ENCODE measurements at places on chromosomes 1 and 21.

GRCh38 chr1:154129391-154129970 is 25.4 kb downstream of the NUP210L start:
- DNase-seq, result no peak

GRCh38 chr1:48948562-48948961 is 171.9 kb upstream of the BEND5 start:
- DNase-seq, result no peak

- DNase-seq, result peak; percentile 59
These were observed 66.0 kb upstream of the BACH1 start for GRCh38 chr21:29232530-29233255.

GRCh38 chr1:65150583-65151263 is 2.7 kb downstream of the AK4 start:
- DNase-seq, result no peak

DNA sequence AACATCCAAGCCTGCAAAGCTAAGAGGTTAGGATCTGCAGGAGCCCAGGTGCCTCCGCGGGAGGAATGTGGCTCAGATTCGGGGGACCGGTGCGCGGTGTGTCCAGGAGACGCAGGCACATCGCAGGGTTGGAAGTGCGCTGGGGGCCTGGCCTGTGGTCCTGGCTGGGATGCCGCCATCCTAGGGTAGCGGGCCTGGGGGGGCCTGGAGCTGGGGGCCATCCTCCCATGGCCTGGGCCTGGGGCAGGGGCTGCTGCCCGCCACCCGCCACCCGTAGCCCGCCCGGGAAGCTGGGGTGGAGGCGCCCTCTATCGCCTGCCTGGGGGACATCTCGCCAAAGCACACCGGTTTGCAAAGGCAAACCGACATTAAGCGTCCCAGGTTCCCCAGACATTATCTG is 170.6 kb upstream of the ARHGEF16 start:
- DNase-seq, result no peak

- DNase-seq, result no peak
These were observed 36.8 kb downstream of the UBE2U start for GRCh38 chr1:64240206-64240605.

DNA sequence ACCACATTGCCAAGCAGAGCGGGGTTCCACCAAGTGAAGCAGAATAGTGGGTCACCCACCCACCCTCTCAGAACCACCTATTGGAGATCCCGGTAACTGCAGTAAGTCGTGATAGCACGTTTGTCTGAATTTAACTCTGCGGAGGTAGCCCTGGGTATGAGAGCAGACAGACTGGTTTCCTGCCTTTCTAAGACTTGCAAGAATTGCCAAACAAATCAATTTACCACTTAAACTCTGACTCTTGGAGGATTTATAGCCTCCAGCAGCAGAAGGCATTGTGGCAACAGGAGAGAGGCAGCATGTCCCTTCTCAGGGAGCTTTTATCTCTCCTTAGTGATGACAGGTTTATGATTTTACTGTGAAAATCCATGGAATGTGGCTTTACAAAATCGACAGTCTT is 287.9 kb upstream of the FMN2 start:
- DNase-seq, result no peak

DNA sequence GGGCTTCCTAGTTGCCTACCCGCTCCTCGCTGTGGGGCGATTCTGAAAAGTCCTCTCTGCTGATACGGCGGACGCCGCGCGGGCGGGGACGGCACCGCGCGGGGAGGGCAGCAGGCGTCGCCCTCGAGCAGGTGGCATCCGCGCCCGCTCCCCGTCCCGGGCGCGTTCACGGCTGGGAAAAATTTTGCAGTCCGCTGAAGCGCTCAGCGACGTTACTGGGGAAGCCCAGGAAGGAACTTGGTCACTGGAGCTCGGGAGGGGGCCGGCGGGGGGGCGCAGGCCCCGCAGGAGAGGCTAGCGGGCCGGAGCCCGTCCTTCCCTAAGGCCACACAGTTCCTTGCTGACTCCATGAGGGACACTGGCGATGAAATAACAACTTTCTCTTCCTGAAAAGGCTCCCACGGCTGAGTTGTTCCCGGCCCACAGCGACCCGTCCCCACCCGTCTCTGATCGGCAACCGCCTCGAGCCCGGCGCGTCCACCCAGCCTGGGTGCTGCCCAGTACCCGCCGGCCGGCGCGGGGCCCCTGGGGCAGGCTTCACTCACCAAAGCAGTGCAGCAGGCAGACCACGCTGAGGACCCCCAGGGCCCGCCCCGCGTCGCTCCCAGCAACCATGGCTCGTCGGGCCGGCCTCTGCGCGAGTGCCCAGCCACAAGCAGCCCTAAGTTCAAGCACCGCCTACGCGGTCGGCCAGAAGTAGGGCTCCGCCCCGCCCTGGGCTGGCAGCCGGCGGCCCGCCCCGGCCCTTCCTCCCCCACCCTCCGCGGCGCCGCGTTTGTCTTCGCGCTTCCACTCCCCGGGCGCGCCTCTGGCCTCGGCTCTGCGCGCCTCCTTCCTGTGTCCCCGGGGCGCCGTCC is at the start of gene CD58:
Gene CD58, minus strand, starts transcription at position 669 of the 857 bp plus-strand sequence. Its CDS starts 54 bp downstream, at position 615.
- DNase-seq, result no peak
